ENCODE measurements at places on chromosomes 12 and 14.

- DNase-seq = no peak
Measured at GRCh38 chr14:58882577-58883018, 244.8 kb downstream of the DACT1 start.

- no peak for DNase-seq
Measured at GRCh38 chr12:1457901-1458300, 136.5 kb downstream of the FBXL14 start.

DNA sequence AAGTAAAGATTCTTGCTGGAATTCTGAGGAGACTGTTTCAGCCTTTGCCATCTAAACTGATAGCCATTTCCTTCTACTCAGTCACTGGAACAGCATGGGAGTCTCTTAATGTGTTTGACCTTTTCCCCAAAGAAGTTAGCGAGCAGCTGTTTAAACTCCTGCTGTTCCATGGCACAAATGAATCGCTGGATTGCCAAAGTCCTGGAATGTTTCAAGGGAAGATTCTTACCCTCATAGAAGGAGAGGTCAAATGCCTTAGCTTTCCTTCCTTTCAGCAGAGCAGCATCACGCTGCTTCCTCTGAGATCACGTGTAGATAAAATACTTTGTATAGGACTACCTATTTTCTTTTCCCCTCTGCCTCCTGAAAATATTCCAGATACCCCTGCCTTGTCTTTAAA lies 10.5 kb upstream of the NR2C1 start:
- no peak for DNase-seq

- DNase-seq = no peak
Measured at GRCh38 chr14:27186048-27186447, 588.2 kb upstream of the NOVA1 start.

GRCh38 chr14:74038020-74038859 lies 19.1 kb downstream of the BBOF1 start:
- DNase-seq = peak; percentile 30

DNA sequence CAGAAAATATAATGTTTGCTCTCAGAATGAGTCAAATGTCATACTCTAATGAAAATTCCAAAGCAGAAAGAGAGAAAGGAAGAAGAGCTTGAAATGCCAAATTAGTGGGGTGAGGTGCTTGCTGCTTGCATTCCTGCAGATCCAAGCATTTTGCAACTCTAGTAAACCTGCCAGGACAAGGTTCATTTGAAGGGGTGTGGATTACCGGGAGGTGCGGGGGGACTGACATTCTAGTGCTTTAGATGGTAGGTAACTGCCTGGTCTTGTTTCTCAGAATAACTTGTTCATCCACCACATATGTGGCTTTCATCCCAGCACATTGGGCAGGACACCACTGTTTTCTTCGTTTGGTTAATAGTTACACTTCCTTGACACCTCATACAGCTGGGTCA lies 144.4 kb downstream of the AKAP6 start:
- peak; percentile 9 for DNase-seq

DNA sequence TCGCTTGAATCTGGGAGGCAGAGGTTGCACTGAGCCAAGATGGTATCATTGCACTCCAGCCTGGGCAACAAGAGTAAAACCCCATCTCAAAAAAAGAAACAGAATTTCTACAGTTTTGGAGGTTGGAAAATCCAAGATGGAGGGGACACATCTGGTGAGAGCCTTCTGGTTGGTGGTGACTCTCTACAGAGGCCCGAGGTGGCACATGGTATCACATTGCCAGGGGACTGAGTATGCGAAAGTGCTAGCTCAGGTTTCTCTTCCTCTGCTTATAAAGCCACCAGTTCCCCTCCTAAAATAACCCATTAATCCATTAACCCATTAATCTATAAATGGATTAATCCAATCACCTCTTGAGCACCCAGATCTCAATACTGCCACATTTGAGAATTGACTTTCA lies 70.8 kb upstream of the DACT1 start:
- DNase-seq = no peak

GRCh38 chr12:15561396-15561795 lies 227.8 kb downstream of the EPS8 start:
- no peak for DNase-seq

- DNase-seq = peak; percentile 74
Measured at GRCh38 chr12:93563807-93564538, 8.5 kb upstream of the SOCS2 start.

- DNase-seq = no peak
Measured at GRCh38 chr12:122754790-122755189, 2.2 kb downstream of the DENR start.

Data from HuH-7.5 (cell line).